Tibial artery (tissue), 4 donors: ENCODE measurements at places on chromosomes 2 and 18.
A peak's percentile ranks its signal among the peaks of the same experiment; 100 is the strongest.

DNA sequence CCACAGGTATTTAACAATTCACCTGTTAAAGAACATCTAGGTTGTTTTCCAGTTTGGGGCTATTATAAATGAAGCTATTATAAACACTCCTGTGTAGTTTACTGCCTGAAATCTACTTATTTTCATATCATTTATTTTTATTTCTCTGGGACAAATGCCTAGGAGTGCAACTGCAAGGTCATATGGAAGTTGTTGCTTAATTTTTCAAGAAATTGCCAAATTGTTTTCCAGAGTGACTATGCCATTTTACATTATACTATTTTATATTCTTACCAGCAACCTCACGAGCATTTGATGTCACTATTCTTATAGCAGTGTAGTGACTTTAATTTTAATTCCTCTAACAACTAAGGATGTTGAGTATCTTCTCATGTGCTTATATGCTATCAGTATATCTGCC lies 298.4 kb downstream of the EXOC6B start:
- DNase-seq: no peak

GRCh38 chr2:199932312-199932855 lies 21.3 kb downstream of the C2orf69 start:
- no peak for DNase-seq

DNA sequence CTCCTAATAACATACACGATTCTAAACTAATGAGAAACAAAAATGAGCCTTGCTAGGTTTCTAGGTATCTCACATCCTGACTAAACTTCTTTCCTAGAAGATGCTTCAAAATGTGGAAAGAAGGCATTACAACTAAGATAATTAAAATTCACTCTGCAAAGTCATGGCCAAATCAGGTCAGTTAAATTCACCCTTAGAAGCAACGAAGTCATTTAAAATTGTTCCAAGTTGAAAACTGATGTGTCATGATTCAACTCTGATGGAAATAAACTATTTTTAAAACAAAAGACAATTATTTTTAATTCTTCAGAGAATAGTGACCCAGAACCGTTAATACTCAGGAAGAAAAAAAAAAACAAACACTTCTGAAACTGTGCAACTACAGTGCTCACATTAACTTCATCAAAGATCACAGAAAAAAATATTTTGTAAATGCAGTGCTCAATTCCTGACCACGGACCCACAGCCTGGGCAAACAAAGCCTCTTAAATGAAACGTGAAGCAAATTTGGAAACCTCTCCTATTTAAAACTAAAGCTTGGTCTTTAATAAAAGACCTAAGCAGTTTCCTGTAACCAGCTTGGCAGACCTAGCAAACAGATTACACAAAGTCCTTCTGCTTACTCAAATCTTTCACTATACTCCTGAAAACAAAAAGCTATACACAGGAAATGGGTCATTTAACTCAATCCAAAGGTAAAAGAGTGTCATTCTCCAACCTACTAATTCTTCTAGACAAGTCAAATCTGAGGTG lies 39.0 kb downstream of the CHN1 start:
- no peak for DNase-seq

DNA sequence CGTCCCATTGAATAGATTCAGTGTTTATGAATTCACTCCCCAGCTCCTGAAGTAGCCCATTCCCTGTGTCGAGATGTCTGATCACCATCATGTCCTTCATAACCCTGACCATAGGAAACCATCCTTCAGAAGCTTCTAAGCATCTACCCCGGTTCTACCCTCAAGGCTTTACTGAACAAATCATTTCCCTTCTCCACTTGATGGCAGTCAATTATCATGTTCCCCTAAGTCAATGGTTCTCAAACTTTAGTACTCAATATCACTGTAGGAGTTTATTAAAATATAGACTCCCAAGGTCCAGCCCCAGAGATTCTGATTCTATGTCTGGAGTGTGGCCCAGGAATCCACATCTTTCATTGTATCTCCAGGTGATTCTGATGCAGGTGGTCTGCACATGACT lies 228.4 kb upstream of the SP5 start:
- DNase-seq: no peak

- peak; percentile 40 for DNase-seq
Measured at GRCh38 chr2:173854840-173855239, 110.3 kb downstream of the SP3 start.

DNA sequence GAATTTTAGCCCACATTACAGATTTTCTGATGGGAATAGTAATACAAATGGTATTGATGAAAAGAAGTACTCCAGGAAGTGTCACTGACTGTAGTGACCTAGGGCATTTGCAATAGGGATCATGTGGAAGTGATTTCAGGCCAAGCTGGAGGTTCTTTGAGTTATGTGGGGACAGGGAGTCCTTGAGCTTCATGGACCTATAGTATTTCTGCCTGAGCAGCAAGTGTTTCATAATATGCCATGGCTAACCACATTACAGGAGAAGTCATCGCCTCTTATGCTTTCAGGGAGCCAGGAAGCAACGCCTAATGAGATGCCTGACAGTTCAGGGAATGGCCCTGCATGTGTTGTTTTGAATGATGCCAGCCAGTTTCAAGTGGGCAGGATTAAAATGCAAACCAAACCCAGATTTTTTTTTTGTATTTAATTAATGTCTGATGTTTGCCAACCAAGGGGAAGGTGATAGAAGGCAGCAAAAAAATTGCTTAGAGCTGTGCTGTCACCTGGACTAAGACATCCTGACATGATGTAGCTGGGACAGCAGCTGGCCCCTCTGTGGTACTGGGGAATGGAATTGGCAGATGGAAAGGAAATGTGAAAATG lies 109.5 kb downstream of the RAPGEF4 start:
- no peak for DNase-seq

GRCh38 chr2:177030451-177031105 lies 182.0 kb upstream of the HNRNPA3 start:
- no peak for DNase-seq

DNA sequence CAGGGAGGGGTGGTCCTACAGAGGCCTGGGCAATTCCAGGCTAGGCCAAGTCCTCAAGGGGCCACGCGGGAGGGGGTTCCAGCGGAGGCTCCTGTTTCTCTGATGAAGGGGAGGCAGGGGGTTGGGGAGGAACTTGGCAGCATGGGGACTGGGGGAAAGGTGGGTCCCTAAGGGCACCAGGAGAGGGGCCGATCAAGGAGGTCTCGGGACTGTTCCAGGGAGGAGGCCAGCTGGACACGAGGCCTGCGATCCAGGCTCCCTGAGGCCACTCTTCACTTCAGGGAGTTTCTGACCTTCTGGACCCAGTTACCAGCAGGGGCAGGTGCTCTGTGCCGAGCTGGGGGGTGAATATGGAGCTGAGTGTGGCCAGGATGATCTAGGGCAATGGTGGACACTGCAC lies 71.5 kb downstream of the ASB1 start:
- no peak for DNase-seq

DNA sequence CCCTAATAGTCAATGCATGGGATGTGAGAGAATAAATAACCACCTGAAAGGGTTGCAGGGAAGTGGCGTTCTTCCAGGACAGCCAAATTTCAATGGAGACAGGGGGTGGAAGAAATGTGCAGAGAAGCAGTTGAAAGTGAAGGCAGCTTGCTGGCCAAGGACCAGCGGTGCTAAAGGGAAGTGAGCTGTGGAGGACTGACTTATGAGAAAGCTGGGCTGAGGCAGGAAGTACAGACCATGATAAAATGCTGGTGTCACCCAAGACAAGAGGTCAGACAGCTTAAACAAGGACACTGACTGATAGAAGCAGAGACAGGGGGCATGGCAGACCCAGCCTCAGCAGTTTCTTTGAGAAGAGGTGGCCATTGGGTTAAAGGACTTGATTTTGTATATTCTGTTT lies 106.7 kb downstream of the DTNB start:
- peak; percentile 39 for DNase-seq

DNA sequence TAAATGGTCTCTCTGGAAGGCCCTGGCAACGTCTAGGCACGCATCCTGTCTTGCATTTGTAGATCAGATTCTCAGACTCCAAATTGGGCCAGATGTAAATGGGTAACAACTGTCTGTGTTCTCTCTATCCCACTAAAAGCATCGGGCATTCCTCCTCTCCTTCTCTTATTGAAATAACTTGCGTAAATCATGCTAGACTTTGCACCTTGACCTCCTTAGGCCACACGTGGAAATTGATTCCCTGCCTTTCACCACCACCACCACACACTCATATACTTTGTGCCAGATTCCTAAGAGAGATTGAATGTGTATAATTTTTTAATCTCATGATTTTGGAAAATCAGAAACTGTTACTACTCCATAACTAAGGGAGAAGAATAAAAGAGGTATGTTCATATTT lies 21.3 kb downstream of the MAPRE3 start:
- no peak for DNase-seq

DNA sequence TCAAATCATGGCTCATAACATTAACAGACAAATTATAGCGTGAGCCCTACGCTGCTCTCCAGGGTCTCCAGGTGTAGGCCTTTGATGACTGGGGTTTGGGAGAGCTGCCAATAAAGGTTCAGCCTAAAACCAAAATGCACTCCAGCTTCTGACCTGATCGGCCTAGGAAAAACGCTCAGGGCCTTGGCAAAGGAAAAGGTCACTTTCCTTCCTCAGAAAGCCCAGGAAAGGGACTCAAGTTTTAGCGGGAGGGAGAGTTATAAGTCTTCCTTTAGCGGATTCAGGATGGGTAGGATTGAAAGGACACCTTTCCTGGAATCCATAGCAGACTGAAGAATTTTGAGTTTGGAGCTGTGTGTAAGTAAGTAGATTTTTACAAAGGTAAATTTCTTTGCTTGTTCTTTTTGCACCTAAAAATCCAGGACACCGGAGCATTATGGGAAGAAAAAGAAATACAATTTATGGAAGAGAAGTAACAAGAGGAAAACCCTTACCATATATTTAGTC lies 8.8 kb downstream of the EVX2 start:
- DNase-seq: no peak

DNA sequence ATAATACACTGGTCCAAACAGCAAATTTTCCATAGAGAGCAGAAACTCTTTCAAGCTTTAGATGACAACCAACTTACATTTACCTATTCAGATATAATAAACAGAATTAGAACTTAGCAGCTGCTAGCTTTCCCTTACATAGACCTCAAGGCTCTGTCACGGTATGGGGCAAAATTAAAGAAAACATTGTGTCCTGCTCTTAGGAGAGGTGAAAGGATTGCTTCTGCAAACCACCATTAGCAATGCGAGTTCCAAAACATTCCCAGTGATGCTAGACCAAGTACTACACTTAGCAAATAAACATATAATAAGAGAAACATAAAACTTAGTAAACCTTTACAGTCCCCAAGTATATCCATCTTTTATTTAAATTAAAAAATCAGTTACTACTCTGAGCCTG lies 183.3 kb downstream of the CAMKMT start:
- DNase-seq: no peak

- DNase-seq: no peak
Measured at GRCh38 chr18:53764086-53764485, 460.4 kb downstream of the MBD2 start.

GRCh38 chr2:71803398-71803797 lies 344.3 kb downstream of the CYP26B1 start:
- DNase-seq: no peak

GRCh38 chr2:75788154-75788553 lies 77.4 kb upstream of the GCFC2 start:
- no peak for DNase-seq

- peak; percentile 61 for DNase-seq
Measured at GRCh38 chr2:109160714-109161440, 31.9 kb downstream of the SH3RF3 start.

GRCh38 chr18:48878471-48878870 lies 72.3 kb downstream of the SMAD7 start:
- no peak for DNase-seq

- no peak for DNase-seq
Measured at GRCh38 chr2:181876614-181877063, 14.9 kb upstream of the ITPRID2 start.

- DNase-seq: peak; percentile 53
Measured at GRCh38 chr18:58761970-58762780, 90.9 kb downstream of the MALT1 start.

DNA sequence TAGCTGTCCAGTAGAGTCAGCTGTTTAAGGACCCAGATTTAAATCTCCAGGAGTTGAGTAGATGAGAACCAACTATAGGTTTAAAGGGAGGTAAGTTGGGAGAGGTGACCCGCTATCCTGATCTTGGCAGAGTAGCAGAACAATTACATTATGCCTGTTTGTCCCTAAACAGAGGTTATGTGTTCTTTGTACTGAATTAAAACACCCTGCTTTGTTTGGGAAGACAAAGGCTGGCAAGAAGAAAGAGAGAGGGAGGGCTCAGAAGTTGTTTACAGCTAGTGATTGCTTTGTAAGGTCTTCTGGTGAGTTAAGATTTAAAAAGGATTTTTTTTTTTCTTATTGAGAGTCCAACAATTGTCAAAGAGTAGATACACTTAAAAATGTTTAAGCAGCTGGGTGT lies 37.3 kb downstream of the USP14 start:
- no peak for DNase-seq

GRCh38 chr2:71129902-71130151 lies 202 bp downstream of the MCEE start:
- DNase-seq: no peak

DNA sequence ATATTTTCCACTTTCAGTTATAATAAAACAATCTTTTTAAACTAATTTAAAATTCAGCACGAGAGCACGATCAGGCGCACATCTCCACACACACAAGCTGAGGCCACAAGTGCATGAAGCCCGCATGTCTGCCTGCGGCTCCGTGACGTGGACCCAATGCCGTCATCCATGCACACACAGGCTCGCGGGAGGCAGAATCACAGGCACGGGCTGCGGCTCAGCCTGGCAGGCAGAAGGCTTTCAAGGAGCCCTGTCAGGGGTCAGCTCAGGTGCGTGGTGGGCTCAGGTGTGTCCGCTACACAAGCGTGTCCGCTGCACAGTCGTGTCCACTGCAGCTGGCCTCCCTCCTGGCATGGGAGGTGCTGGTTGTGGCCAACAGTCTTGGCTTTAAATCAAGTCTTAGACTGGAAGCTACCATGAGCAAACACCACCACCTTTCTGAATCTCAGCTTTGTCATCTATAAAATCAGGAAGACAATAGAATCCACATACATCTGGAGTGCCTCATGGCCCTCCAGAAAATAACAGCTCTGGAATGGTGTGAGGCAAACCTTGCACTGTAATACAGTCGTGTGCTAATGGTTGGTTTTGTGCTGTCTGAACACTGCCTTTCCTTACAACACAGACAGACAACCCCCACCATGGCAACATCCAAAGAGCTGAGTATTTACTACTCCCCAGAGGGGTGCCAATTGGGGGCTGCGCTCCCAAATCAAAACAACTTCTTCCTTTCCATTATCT lies 210.1 kb downstream of the NDUFA10 start:
- peak; percentile 72 for DNase-seq

DNA sequence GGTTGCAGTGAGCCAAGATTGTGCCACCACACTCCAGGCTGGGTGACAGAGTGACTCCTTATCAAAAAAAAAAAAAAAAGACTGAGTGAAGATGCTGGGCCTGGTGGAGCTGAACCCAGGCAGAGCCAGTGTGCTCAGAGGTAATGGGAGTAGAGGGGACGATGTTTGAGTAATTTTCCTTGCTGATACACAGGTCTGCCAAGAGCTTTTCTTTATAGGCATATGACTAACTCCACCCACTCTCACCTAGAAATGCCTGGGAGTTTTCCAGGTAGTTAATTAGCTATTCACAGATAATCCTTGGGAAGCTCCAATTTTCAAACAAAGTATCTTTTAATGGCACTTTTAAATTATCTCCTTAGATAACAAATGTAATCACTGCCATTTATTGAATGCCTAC lies 33.4 kb upstream of the ACSL3 start:
- DNase-seq: no peak

- no peak for DNase-seq
Measured at GRCh38 chr2:193523662-193524061, 1328.9 kb upstream of the TMEFF2 start.
